ENCODE measurements at places on chromosomes 2 and 18. TPM values are rescaled to one million over a fixed set of nuclear protein-coding genes. Genes with fewer than 3 reads are reported as not detected.

HSBP1L1 gene
- 29.7 TPM for total RNA-seq

EDAR gene
- total RNA-seq: 0.11 TPM

SLC11A1 gene
- total RNA-seq: 0.59 TPM

MEP1B gene
- 0.37 TPM for total RNA-seq

ERFE gene
- total RNA-seq: 1.7 TPM

CLIP4 gene
- total RNA-seq: 73.5 TPM

TRIM43 gene
- 0.44 TPM for total RNA-seq

OXER1 gene
- total RNA-seq: 0.50 TPM

TACR1 gene
- 1.8 TPM for total RNA-seq

Data from motor neuron (in vitro differentiated cells).